Pancreas (tissue), 10 donors: ENCODE measurements at places on chromosomes 16 and 17. TPM values are rescaled to one million over a fixed set of nuclear protein-coding genes. Genes with fewer than 3 reads are reported as not detected.

The PRSS33 gene
- not detected for total RNA-seq

The ZNF624 gene
- total RNA-seq = 1.4 TPM

The HEXIM2 gene
- 6.6 TPM for total RNA-seq

The PVALEF gene
- total RNA-seq = not detected

The CCL17 gene
- total RNA-seq = not detected
